Endothelial cell (in vitro differentiated cells): ENCODE measurements at places on chromosomes 5 and 9. TPM values are rescaled to one million over a fixed set of nuclear protein-coding genes. Genes with fewer than 3 reads are reported as not detected.
A peak's percentile ranks its signal among the peaks of the same experiment; 100 is the strongest.

Gene PCDHGB7
- 45.2 TPM for total RNA-seq

Gene CCDC152
- 2.8 TPM for total RNA-seq

Gene SPINK13
- total RNA-seq, result not detected

Gene FCN2
- not detected for total RNA-seq

Gene SLC36A1
- total RNA-seq, result 4.8 TPM

Gene RCL1
- 12.2 TPM for total RNA-seq

DNA sequence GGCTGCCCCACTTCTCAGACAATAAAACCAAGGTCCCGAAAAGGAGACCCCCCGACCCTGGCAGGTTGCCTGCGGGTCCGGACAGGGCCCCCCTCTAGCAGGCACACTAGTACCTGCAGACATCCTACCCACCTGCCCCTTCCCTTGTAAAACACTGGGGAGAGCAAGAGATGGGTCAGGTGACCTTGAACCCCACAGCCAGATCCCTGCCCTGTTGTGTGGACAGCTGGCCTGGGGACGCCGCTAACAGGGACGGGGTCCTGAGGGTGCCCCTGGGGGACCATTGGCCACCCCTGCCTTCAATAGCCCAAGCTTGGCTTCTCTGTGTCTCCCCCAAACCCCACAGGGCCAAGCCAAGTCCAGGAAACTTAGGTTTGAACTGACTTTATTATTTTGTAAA, 45.0 kb upstream of the UBAC1 start:
- peaks cover 8% of the 10 kb centered on the region for H3K27me3 ChIP-seq
- H3K4me1 ChIP-seq, result peaks cover 33% of the 10 kb centered on the region
- no peak for DNase-seq
- no peak overlapping the region for H3K4me3 ChIP-seq

GRCh38 chr9:78930281-78930680, 633.4 kb downstream of the PSAT1 start:
- no peaks in the 10 kb centered on the region for H3K36me3 ChIP-seq
- no peak overlapping the region for H3K27ac ChIP-seq
- H3K4me1 ChIP-seq, result no peaks in the 10 kb centered on the region

DNA sequence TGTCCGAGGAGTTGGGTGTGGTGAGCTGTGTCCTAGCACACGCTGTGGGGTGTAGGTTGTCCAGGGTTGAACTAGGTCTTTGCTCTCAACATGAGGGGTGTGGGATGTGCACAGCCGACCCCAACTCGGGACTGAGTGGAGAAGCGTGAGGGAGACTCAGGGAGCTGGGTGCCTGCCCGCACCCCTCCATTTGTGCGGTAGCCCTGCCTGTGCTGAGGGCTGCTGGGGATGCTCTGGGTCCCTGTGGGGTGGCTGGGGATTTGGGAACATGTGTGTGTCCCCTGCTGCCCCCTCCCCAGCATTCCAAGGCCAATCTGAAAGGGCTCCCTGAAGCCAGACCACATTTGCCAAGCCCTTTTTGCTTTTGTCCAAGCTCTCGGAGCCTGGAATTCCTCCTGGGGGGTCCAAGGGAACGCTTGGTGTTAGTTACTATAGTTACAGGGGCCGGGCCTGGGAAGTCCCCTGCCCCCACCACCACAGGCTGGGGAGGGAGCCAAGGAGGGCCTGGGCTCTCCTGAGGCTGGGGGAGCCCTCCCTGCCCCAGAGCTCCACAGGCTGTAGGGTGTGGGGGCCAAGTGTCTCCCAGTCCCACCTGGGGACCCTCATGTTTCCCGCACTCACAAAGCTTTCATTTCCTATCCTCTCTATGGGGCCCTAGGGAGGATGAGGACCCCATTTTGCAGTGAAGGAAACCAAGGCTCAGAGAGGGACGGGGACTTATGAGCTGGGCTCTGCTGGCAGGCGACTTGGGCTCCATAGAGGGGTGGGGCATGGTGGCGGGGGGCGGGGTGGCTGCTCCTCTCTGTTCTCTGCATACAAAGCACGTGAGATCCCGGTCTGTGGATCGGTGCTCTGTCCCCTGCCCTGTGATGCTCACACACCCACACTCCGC, 1.1 kb downstream of the CRB2 start:
- no peaks in the 10 kb centered on the region for H3K36me3 ChIP-seq
- peaks cover 10% of the 10 kb centered on the region for H3K4me1 ChIP-seq
- peaks cover 12% of the 10 kb centered on the region for H3K27me3 ChIP-seq
- H3K27ac ChIP-seq, result no peak overlapping the region
- no peak for DNase-seq

GRCh38 chr5:78730300-78731094, 81.9 kb upstream of the LHFPL2 start:
- H3K27ac ChIP-seq, result no peak overlapping the region
- peak overlapping the region; percentile 38 for H3K4me3 ChIP-seq
- peaks cover 6% of the 10 kb centered on the region for H3K27me3 ChIP-seq
- no peaks in the 10 kb centered on the region for H3K36me3 ChIP-seq
- no peak for DNase-seq

GRCh38 chr9:91761362-91761761, 188.7 kb downstream of the ROR2 start:
- no peak overlapping the region for H3K4me3 ChIP-seq
- peaks cover 5% of the 10 kb centered on the region for H3K27me3 ChIP-seq

- H3K36me3 ChIP-seq, result no peaks in the 10 kb centered on the region
- no peak overlapping the region for H3K4me3 ChIP-seq
- H3K27me3 ChIP-seq, result peaks cover 9% of the 10 kb centered on the region
- no peaks in the 10 kb centered on the region for H3K4me1 ChIP-seq
Measured at GRCh38 chr5:135120951-135121350, 86.9 kb upstream of the PITX1 start.

GRCh38 chr9:136090768-136091581, 4.1 kb downstream of the NACC2 start:
- no peak overlapping the region for H3K27ac ChIP-seq
- H3K27me3 ChIP-seq, result peaks cover 10% of the 10 kb centered on the region
- no peaks in the 10 kb centered on the region for H3K4me1 ChIP-seq
- H3K36me3 ChIP-seq, result no peaks in the 10 kb centered on the region
- H3K4me3 ChIP-seq, result no peak overlapping the region
- DNase-seq, result no peak

DNA sequence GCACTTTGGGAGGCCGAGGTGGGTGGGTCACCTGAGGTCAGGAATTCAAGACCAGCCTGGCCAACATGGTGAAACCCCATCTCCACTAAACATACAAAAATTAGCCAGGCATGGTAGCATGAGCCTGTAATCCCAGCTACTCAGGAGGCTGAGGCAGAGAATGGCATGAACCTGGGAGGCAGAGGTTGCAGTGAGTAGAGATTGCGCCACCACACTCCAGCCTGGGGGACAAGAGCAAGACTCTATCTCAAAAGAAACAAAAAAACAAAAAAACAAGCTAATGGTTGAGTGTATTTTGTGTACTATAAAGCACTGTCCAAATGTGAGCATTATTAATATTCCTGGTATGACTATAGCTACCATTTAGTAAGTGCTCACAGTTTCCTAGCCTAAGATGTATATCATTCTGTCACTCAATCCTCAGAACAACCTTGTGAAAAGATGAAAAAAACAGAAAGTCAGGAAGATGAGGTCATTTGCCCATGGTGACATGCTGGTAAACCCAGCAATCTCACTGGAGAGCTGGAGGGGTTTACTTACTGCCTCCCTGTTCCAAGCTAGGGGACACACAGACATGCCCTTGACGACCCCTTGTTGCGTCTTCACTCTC, 27.7 kb downstream of the ARHGEF37 start:
- H3K4me3 ChIP-seq, result no peak overlapping the region
- no peak for DNase-seq
- peaks cover 5% of the 10 kb centered on the region for H3K27me3 ChIP-seq
- peaks cover 5% of the 10 kb centered on the region for H3K36me3 ChIP-seq
- H3K4me1 ChIP-seq, result no peaks in the 10 kb centered on the region

DNA sequence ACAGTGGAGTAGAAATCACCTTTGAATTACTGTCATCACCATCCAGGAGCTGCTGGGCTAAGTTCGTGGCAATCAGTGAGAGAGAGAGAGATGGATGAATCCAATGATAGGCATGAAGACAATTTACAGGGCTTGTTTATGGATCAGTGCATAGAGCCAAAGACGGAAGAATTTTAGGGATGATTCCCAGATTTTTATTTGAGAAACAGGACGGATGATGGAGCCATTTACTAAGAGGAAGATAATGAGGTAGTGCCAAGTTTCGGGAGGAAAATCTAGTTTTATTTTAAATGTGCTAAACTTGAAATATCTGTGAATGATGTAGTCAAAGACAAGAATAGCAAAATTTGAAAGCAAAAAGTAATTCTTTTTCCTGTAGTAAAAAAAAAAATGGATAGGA, 394.2 kb upstream of the PAPPA start:
- no peaks in the 10 kb centered on the region for H3K4me1 ChIP-seq
- H3K4me3 ChIP-seq, result no peak overlapping the region
- H3K27ac ChIP-seq, result no peak overlapping the region
- no peak for DNase-seq

GRCh38 chr9:17807613-17808282, 228.9 kb downstream of the SH3GL2 start:
- no peaks in the 10 kb centered on the region for H3K36me3 ChIP-seq
- H3K27me3 ChIP-seq, result no peaks in the 10 kb centered on the region
- no peak overlapping the region for H3K27ac ChIP-seq
- no peaks in the 10 kb centered on the region for H3K4me1 ChIP-seq

DNA sequence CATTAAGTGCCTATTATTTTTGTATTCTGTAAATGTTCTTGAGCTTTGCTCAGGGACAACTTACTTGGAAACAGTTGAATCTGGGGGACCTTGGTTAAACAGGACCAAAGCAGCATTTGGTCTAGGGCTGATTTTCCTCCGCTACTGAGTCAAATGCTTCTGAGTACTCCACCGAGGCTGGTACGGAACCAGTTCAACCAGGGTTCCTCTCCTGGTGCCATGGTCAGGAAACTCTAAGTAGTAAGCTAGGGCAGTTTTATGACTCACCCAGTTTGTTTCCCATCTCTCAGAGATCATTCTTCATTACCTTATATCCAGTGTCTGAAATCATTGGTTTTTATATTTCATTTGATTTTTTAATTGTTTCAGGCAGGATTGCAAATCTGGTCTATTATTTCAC, 111.9 kb upstream of the TNFAIP8 start:
- H3K27ac ChIP-seq, result no peak overlapping the region
- H3K36me3 ChIP-seq, result no peaks in the 10 kb centered on the region
- no peak for DNase-seq
- no peak overlapping the region for H3K4me3 ChIP-seq
- no peaks in the 10 kb centered on the region for H3K4me1 ChIP-seq
- no peaks in the 10 kb centered on the region for H3K27me3 ChIP-seq

GRCh38 chr5:67998709-67999261, 216.8 kb upstream of the PIK3R1 start:
- no peak overlapping the region for H3K27ac ChIP-seq
- DNase-seq, result no peak

DNA sequence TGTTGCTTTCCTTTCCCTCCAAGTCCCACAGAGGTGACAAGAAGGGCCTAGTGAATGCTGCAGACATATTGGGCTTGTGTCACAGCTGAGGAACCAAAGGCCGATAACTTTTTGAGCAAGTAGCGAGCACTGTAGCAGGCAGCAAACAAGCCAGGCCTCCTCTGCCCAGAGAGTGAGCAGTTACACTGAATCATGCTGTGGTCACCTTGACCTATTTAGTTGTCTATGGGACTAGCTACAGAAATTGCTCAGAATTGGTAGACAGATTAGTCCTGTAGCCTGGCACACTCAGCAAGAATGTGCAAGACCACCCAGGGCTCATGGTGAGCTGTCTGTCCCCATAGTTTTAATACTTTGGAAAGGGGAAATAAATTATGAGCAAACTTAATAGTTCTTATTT, 25.2 kb downstream of the ZCCHC9 start:
- no peak for DNase-seq
- H3K27me3 ChIP-seq, result no peaks in the 10 kb centered on the region
- no peak overlapping the region for H3K4me3 ChIP-seq
- no peak overlapping the region for H3K27ac ChIP-seq
- no peaks in the 10 kb centered on the region for H3K4me1 ChIP-seq
- H3K36me3 ChIP-seq, result no peaks in the 10 kb centered on the region
